Activated T-helper 17 cell treated with anti-CD3 and anti-CD28 coated beads, Interleukin-2, amount 50 U/mL, for 72 hours (primary cell): ENCODE measurements at places on chromosomes 2 and 18. TPM values are rescaled to one million over a fixed set of nuclear protein-coding genes. Genes with fewer than 3 reads are reported as not detected.

GRCh38 chr2:238570926-238571325 is 144.2 kb downstream of the ASB1 start:
- ATAC-seq = no peak

- no peak for ATAC-seq
These were observed 252.1 kb downstream of the TSN start for GRCh38 chr2:122007577-122007976.

DNA sequence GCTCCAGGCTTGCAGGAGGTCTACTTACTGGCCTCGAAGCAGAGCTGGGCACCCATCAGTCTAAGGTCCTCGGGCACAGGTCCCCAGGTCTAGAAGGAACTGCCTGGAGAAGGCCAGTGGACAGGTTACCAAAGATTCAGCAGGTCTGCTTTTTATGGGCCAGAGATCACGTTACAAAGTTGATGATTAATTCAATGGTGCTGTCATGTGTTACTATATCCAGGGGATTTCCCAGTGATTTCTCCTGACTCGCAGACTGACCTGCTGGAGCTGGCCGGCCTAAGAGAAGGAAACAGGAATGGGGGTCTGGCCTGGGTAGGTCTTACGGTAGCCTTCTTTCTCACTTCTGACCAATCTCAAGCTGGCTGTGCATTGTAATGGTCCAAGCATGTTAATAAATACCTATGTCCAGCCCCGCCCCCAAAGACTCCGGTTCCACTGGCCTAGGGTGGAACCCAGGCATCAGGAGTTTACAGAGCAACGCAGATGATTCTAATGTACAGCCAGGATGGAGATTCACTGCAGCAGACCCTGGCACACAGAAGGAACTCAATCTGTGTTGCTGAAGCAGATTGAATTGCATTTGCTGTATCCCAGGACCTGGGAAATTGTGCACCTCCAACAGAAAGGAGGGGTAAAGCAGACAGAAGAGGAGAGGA is at the start of gene NEURL3:
TSS of gene NEURL3 (minus strand) at position 127 of the 659 bp plus-strand sequence. CDS start at position 56, 71 bp downstream.
- no peak for ATAC-seq

Gene SERPINB12
- total RNA-seq = not detected

Gene STAT4
- total RNA-seq = 51.7 TPM
